Tongue (tissue), 3 donors: ENCODE measurements at places on chromosomes 13 and 19. TPM values are rescaled to one million over a fixed set of nuclear protein-coding genes. Genes with fewer than 3 reads are reported as not detected.

The CPB2 gene
- total RNA-seq, result not detected

The KLK14 gene
- total RNA-seq, result 0.72 TPM

The GJB6 gene
- 18.5 TPM for total RNA-seq

The LGALS14 gene
- not detected for total RNA-seq

The ATP4A gene
- not detected for total RNA-seq

The ZNF571 gene
- 7.9 TPM for total RNA-seq

The GPC6 gene
- total RNA-seq, result 27.0 TPM

The CLEC11A gene
- total RNA-seq, result 23.1 TPM

The PSG7 gene
- total RNA-seq, result not detected

The SYCN gene
- not detected for total RNA-seq

The ERICH4 gene
- total RNA-seq, result not detected

The KL gene
- 2.3 TPM for total RNA-seq

The CEACAM16 gene
- total RNA-seq, result not detected

The SPC24 gene
- total RNA-seq, result 12.3 TPM

The KIR3DL1 gene
- total RNA-seq, result not detected

The TPGS1 gene
- total RNA-seq, result 34.5 TPM

The SLC6A16 gene
- total RNA-seq, result 0.51 TPM

The ZNF208 gene
- 8.8 TPM for total RNA-seq

The FPR1 gene
- total RNA-seq, result 1.8 TPM

The C19orf18 gene
- 0.82 TPM for total RNA-seq

The COLGALT1 gene
- total RNA-seq, result 66.3 TPM

The MCEMP1 gene
- total RNA-seq, result not detected

The GPR4 gene
- total RNA-seq, result 0.31 TPM

The DENND1C gene
- 0.51 TPM for total RNA-seq

The KLF5 gene
- 49.3 TPM for total RNA-seq

The PTGER1 gene
- total RNA-seq, result not detected

The GAPDHS gene
- not detected for total RNA-seq

The REEP6 gene
- total RNA-seq, result 4.2 TPM

The KCTD12 gene
- total RNA-seq, result 178 TPM

The DNASE2 gene
- total RNA-seq, result 9.1 TPM

The ACP5 gene
- total RNA-seq, result 2.5 TPM
